ENCODE measurements at places on chromosomes 5 and 9.

- peak; percentile 43 for DNase-seq
Observed at GRCh38 chr5:81819556-81820317, 68.8 kb upstream of the SSBP2 start.

DNA sequence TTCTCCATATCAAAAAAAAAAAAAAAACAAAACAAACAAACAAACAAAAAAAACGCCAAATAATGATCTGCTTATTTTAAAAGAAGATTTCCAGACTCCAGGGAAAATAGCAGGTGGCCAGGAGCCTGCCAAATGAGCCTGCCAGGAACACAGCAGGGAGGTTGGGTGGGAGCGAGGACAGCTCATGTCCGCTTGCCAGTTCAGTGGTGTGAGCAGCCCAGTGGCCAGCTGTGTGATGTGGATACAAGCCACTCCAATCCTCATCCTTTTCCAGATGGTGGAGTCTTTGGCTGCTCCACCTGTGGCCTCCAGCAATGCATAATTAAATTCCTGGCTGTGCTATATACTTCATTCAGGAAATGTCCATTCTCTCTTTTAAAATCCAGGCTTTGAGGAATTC, 1025.1 kb upstream of the C9orf72 start:
- DNase-seq: no peak

GRCh38 chr9:9352877-9353481, 1259.8 kb downstream of the PTPRD start:
- no peak for DNase-seq

GRCh38 chr9:98357921-98358535, 102.6 kb upstream of the TBC1D2 start:
- peak; percentile 38 for DNase-seq

DNA sequence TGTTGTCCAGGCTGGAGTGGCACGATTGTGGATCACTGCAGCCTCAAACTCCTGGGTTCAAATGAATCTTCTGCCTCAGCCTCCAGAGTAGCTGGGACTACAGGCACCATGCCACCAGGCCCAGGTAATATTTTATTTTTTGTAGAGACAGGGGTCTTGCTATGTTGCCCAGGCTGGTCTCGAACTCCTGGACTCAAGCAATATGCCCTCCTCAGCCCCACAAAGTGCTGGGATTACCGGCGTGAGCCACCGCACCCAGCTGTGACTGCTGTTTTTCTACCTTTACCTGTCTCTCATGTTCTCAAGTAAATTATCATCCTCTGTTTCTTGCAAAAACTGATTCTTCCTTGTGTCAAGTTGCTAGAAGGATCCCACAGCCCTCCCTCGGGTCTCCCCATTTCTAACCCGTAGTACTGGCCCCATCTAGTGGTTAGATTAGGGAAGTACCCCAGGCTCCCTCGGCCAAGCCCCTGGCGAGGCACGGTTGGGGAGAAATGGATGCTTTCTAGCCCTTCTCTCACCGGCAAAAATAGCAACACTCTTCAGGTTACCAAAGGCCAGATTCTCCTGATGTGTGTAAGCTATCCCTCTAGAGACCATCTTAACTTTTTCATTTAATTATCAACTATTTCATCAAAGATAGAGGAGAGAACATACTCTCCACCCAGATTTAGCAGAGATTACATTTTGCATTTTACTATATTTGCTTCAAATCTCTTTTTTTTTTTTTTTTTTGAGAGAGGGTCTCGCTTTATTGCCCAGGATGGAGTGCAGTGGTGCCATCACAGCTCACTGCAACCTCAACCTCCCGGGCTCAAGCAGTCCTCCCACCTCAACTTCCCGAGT, 19.2 kb upstream of the TOR1B start:
- peak; percentile 73 for DNase-seq

GRCh38 chr5:82119889-82120288, 148.1 kb downstream of the ATG10 start:
- no peak for DNase-seq

DNA sequence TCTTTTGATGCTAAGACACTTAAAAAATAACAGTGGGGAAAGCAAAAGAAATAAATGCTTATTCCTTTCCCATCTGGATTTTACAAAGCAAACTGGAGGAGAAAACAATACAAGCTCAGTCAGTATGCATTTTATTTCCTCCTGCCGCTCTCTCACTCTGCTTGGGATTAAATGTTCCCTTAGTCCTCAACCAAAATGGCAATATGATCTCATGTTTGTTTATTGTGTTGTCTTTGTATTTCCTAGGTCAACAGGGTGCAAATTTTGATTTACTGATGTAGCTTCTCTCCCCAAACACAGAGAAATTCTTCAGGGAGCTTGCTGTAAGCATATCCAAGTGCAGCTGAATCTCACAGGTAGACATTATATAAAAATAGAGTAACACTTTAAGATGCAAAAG, 92.1 kb upstream of the ERBIN start:
- no peak for DNase-seq

- no peak for DNase-seq
Observed at GRCh38 chr5:83428890-83429289, 42.7 kb upstream of the VCAN start.

Measured in fibroblast of skin of right quadriceps (primary cell).